ENCODE measurements at places on chromosomes 7 and 10.

DNA sequence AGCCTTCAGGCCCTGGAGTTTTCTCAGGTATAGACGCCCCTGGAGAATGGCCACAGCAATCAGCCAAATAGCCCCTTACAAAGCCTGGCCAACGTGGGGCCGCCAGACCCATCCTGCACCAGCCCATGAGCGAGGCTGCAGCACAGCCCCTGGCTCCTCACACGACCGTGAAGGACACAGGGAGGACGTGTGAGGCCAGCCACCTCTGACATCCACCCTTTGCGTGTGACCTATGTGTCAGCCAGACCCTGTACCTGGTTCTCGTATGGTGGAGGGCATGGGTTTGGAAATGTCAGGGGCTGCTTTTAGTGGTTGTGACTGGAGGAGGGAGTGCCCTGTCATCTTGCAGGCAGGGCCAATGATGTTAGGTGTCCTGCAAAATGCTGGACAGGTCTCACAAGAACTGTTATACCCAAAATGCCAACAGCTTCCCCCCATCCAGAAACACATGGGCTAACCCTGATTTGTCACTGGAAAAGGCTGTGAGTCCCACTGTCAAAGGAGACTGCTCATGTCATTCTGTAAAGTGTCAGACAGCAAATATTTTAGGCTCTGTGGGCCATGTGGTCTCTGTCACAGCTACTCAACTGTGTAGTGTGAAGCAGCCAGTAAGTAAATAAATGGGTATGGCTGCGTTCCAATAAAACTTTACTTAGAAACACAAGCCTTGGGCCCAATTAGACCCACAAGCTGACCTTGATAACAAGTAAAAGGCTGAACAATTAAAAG, 30.0 kb downstream of the NOD1 start:
- peak overlapping the region; percentile 53 for H3K4me3 ChIP-seq
- H3K36me3 ChIP-seq: peaks cover 8% of the 10 kb centered on the region
- no peaks in the 10 kb centered on the region for H3K27me3 ChIP-seq
- DNase-seq: no peak
- H3K4me1 ChIP-seq: no peaks in the 10 kb centered on the region

GRCh38 chr10:29473406-29474100, 161.2 kb downstream of the SVIL start:
- peaks cover 32% of the 10 kb centered on the region for H3K36me3 ChIP-seq
- H3K4me3 ChIP-seq: no peak overlapping the region
- H3K4me1 ChIP-seq: peaks cover 9% of the 10 kb centered on the region
- no peak overlapping the region for H3K27ac ChIP-seq
- no peaks in the 10 kb centered on the region for H3K27me3 ChIP-seq

- DNase-seq: no peak
- H3K27me3 ChIP-seq: no peaks in the 10 kb centered on the region
- H3K27ac ChIP-seq: no peak overlapping the region
- no peaks in the 10 kb centered on the region for H3K36me3 ChIP-seq
- H3K4me3 ChIP-seq: no peak overlapping the region
These were observed 568.0 kb downstream of the ZWINT start for GRCh38 chr10:55793024-55793423.

DNA sequence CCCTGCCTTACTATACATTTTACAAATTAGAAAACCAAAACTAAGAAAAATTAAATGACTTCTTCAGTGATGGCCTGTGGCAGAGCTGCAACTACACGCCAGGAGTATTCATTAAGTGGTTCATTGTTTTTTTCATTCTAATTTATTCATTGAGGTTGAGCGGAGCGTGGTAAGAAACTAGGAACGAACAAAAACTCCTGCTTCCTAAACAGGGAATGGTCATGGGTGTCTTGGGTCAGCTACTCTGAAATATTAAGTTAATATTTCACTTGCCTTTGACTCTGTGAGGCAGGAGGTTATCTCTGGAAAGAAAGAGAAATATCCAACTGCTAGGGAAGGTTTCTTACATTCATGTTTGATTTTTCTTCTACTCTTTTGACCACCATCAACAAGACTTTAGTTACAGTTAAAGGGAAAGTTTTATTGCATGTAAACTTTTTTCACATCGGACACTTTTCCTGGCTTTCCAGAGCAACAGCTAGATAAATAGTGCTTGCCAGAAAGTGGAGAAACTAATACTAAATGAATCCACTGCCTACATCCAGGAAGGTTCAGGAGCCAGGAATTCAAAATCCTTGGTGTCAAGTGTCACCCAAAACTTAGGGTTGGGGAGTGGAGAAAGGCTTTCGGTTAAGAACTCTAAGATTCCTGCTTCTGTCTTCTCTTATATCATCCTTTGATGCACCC, 896 bp upstream of the GNG11 start:
- H3K27ac ChIP-seq: no peak overlapping the region
- H3K27me3 ChIP-seq: no peaks in the 10 kb centered on the region
- DNase-seq: no peak
- no peaks in the 10 kb centered on the region for H3K36me3 ChIP-seq
- H3K4me3 ChIP-seq: peak overlapping the region; percentile 79

GRCh38 chr7:153447011-153447410, 605.2 kb upstream of the DPP6 start:
- no peaks in the 10 kb centered on the region for H3K36me3 ChIP-seq
- no peak for DNase-seq
- H3K27ac ChIP-seq: no peak overlapping the region
- no peaks in the 10 kb centered on the region for H3K27me3 ChIP-seq
- no peak overlapping the region for H3K4me3 ChIP-seq

GRCh38 chr10:68742397-68742796, 21.4 kb downstream of the CCAR1 start:
- peaks cover 96% of the 10 kb centered on the region for H3K36me3 ChIP-seq
- H3K27ac ChIP-seq: no peak overlapping the region
- no peaks in the 10 kb centered on the region for H3K4me1 ChIP-seq
- no peak for DNase-seq

DNA sequence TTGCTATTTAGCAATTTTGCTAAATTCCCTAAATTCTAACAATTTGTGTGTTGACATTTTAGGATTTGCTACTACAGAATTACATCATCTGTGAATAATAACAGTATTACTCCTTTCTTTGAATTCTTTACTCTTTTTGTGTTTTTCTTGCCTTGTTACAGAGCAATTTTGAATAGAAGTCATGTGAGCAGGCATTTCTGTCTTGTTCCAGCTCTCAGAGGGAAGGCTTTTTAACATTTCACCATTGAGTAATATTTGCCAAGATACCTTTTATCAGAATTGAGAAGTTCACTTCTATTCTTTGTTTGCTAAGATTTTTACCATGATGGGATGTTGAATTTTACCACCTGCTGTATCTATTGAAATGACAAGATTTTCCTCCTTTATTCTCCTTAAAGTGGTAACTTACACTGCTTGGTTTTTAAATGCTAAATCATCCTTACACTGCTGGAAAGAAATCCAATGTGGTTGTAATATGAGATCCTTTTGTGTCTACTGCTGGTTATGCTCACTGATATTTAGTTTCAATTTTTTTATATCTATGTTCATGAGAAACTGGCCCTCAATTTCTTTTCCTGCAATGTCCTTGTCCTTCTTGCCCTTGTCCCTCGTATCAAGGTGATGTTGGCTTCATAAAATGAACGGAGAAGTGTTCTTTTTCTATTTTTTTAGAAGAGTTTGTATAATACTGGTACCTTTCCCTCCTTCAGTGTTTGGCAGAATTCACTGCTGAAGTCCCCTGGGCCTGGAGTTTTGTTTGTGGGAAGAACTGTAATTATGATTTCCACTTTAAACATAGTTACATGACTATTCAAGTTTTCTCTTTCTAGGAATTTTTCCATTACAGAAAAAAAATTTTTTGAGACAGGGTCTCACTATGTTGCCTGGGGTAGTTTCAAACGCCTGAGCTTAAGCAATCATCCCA, 50.3 kb upstream of the ATP6V0A4 start:
- H3K36me3 ChIP-seq: peaks cover 8% of the 10 kb centered on the region
- H3K4me1 ChIP-seq: peaks cover 1% of the 10 kb centered on the region
- no peak overlapping the region for H3K27ac ChIP-seq
- H3K4me3 ChIP-seq: no peak overlapping the region

- H3K27ac ChIP-seq: no peak overlapping the region
- H3K4me3 ChIP-seq: no peak overlapping the region
- no peak for DNase-seq
- no peaks in the 10 kb centered on the region for H3K36me3 ChIP-seq
These were observed 40.7 kb upstream of the SDK1 start for GRCh38 chr7:3260401-3260715.

- H3K27ac ChIP-seq: no peak overlapping the region
- no peaks in the 10 kb centered on the region for H3K36me3 ChIP-seq
- no peaks in the 10 kb centered on the region for H3K4me1 ChIP-seq
- no peak for DNase-seq
- H3K27me3 ChIP-seq: no peaks in the 10 kb centered on the region
- H3K4me3 ChIP-seq: no peak overlapping the region
These were observed 193.3 kb upstream of the LYZL2 start for GRCh38 chr10:30822693-30823465.

GRCh38 chr10:79444199-79445119, 965 bp downstream of the ZCCHC24 start:
- peaks cover 16% of the 10 kb centered on the region for H3K4me1 ChIP-seq
- H3K27ac ChIP-seq: no peak overlapping the region
- H3K4me3 ChIP-seq: peak overlapping the region; percentile 66
- DNase-seq: peak; percentile 46

- H3K36me3 ChIP-seq: no peaks in the 10 kb centered on the region
- H3K27ac ChIP-seq: no peak overlapping the region
- no peak overlapping the region for H3K4me3 ChIP-seq
- H3K4me1 ChIP-seq: peaks cover 17% of the 10 kb centered on the region
- no peak for DNase-seq
These were observed 146.2 kb upstream of the RET start for GRCh38 chr10:42930516-42931192.

DNA sequence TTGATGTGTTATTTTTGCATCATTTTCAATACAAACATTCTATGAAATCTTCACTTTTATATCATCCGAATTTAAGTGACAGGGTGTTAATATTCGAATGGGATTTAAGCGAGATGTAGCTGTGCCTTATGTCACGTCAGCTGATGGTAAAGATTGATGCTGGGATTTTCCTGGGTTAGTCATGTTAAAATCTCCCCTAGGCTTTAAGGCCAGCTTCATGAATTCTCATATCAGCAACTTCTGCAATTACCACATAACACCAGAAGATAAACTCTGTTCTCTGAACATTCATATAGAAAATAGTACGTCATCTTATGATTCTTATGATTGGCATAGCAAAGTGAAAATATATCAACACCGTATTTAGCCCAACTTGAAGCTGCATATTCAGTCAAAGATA, 669.2 kb downstream of the PCDH15 start:
- peaks cover 2% of the 10 kb centered on the region for H3K4me1 ChIP-seq
- H3K27ac ChIP-seq: no peak overlapping the region
- DNase-seq: no peak
- no peaks in the 10 kb centered on the region for H3K27me3 ChIP-seq

GRCh38 chr7:132082394-132082793, 493.9 kb downstream of the PLXNA4 start:
- H3K4me3 ChIP-seq: no peak overlapping the region
- H3K4me1 ChIP-seq: no peaks in the 10 kb centered on the region
- DNase-seq: no peak

DNA sequence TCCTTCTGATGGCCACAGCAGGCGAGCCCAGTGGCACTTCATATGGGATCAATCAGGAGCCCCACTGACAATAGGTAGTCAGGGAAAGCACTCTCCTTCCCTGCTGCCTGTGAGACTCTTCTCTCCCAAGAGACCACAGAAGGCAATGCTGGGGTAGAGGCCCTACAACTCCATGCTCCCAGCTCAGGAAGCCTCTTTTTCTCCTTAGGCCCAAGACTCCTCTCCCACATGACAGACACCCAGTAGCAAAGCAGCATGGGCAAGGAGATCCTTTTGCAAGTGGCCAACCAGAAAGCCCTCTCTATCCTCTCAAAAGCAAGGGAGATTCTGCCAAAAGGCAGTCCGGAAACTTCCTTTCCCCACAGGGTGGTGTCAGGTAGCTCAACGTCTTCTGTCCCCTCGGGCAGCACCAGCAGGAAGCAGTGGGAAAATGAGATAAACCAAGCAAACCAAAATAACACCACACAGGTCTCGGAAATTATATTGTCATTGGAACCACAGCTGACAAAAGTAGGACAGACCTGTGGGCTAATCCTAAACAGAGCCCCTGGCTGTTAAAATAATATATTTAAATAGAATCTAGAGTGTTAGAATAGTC, 172.7 kb upstream of the GDF10 start:
- H3K27ac ChIP-seq: no peak overlapping the region
- no peaks in the 10 kb centered on the region for H3K4me1 ChIP-seq
- H3K36me3 ChIP-seq: no peaks in the 10 kb centered on the region
- no peak for DNase-seq
- no peaks in the 10 kb centered on the region for H3K27me3 ChIP-seq
- H3K4me3 ChIP-seq: no peak overlapping the region

- no peak overlapping the region for H3K4me3 ChIP-seq
- H3K36me3 ChIP-seq: peaks cover 41% of the 10 kb centered on the region
- no peak for DNase-seq
- H3K27ac ChIP-seq: no peak overlapping the region
- peaks cover 10% of the 10 kb centered on the region for H3K4me1 ChIP-seq
These were observed 89.3 kb downstream of the VOPP1 start for GRCh38 chr7:55483046-55483445.

GRCh38 chr7:7738622-7739021, 20.2 kb upstream of the RPA3 start:
- H3K27me3 ChIP-seq: no peaks in the 10 kb centered on the region
- peak overlapping the region; percentile 3 for H3K27ac ChIP-seq

DNA sequence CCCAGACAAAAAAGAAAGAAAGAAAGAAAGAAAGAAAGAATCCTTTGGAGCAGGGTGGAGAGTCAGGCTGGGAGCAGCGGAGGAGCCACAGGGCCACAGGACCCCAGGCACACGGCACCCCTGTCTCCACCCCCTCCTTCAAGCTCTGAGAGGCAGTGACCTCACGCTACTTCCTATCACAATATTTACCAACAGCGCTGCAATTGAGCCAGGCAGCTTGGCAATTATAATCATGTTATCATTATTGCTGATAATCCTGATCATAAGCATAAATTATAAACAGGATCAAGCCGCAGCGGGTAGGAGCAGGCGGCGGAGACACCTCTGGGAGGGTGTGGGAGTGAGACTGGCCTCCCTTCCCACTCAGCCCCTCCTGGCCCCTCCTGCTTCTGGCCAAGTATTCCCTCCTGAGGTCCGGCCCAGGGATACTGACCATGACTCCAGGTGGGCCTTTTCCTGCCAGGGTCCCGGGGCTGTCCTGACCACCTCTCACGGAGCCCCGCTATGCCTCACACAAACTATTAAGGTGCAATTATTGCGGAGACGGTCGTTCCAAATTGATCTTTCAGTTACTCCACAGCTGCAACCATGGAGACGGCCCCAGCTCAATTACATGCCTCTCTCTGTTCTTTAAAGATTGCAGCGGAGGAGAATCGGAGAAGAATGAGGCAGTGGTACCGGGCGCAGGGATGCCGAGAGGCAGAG, 10.0 kb upstream of the GTF2IRD1 start:
- DNase-seq: no peak
- no peaks in the 10 kb centered on the region for H3K27me3 ChIP-seq
- H3K27ac ChIP-seq: peak overlapping the region; percentile 22
- peaks cover 11% of the 10 kb centered on the region for H3K4me1 ChIP-seq
- no peaks in the 10 kb centered on the region for H3K36me3 ChIP-seq

- H3K36me3 ChIP-seq: no peaks in the 10 kb centered on the region
- no peaks in the 10 kb centered on the region for H3K27me3 ChIP-seq
- no peak overlapping the region for H3K27ac ChIP-seq
- H3K4me3 ChIP-seq: no peak overlapping the region
- H3K4me1 ChIP-seq: no peaks in the 10 kb centered on the region
- no peak for DNase-seq
These were observed 158.0 kb downstream of the VTI1A start for GRCh38 chr10:112605063-112605462.

- H3K4me1 ChIP-seq: no peaks in the 10 kb centered on the region
- H3K27ac ChIP-seq: no peak overlapping the region
- H3K4me3 ChIP-seq: no peak overlapping the region
- H3K36me3 ChIP-seq: no peaks in the 10 kb centered on the region
- no peaks in the 10 kb centered on the region for H3K27me3 ChIP-seq
These were observed 229.8 kb upstream of the YAE1 start for GRCh38 chr7:39336442-39336841.
